ENCODE measurements at places on chromosomes 12 and 14.

GRCh38 chr14:34340025-34340625 is 121.9 kb downstream of the SPTSSA start:
- no peak for DNase-seq

GRCh38 chr12:96375841-96376604 is 24.2 kb downstream of the CDK17 start:
- no peak for DNase-seq

DNA sequence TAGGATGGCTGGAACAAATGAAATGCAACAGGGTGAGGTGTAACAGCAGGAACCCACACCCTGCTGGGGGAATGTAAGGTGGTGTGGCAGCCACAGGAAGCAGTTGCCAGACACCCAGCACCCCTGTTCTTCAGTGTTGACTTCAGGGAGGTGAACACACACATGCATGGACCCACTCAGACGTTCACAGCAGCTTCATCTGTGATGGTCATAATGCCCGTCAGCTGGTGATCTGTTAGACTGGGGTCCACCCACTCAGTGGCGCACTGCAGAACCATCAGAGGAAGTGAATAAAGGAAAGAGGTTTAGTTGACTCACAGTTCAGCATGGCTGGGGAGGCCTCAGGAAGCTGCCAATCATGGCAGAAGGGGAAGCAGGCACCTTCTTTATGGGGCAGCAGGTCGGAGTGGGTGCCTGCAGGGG is 22.7 kb upstream of the TEX22 start:
- no peak for DNase-seq

- no peak for DNase-seq
Observed at GRCh38 chr14:67228325-67228984, 12.8 kb upstream of the PALS1 start.

DNA sequence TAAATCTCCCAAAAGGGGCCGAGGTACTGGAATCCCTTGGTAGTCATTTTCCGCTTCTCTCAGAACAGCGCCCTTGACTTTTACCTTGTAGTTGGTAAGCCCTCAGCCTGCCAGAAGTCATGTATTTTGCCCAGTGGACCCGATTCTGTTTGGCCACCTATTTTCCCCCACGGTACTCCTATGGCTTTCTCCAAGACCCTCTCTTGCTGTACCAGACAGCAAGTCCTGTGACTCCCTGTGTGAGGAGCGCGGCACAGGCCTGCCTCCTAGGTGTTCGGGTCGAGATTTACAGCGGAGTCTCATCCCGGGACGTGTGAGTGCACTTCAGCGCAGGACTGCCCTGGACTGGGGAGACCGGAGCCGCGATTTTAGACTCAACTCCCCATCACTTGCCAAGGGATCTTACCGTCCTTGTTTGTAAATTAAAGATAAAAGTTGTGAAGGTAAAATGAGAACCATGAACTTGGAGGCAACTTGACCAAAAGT is 1.1 kb upstream of the MBD6 start:
- no peak for DNase-seq

DNA sequence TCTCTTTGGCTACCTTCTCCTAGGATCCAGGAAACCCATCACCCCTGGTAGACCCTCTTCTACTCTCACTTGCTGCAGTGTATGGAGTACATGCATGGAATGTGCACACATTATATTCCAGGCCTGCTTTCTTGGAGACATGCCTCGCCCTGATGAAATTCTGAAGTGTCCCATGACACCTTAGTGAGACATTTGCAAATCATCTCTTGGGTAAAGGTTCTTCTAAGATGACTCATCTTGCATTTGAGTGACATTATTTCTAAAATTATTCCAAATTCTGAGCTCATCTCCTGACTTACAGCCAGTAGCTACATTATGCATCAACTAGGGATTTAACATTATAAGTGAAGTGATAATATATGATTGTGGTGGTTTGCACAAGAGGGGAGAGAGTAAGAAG is 49.8 kb downstream of the SDR9C7 start:
- DNase-seq, result no peak

DNA sequence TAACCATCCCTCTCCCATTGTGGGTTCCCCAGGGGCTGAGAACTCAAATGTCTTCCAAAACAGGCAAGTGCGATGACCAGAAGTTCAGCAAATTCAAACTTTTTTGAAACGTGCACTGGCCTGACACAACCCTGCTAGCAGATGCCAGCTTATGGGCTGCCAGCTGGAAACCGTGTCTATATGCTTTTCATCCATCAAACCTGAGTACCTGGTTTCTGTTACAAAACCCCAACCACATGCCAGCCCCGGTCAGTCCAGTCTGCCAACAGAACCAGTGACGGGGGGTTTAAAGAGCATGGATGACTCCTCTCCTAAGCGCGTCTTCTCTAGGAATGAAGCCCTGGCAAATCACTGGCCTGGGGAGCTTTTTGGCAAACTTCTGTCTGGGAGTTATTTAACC is 189.7 kb downstream of the TTC7B start:
- no peak for DNase-seq

GRCh38 chr14:35347323-35348043 is 55.3 kb downstream of the PSMA6 start:
- DNase-seq, result no peak

- no peak for DNase-seq
Observed at GRCh38 chr12:87444039-87444438, 585.2 kb downstream of the C12orf50 start.

- DNase-seq, result no peak
Observed at GRCh38 chr14:65044596-65044959, 57.7 kb downstream of the MAX start.

- DNase-seq, result no peak
Observed at GRCh38 chr14:89493877-89494634, 77.0 kb upstream of the FOXN3 start.

GRCh38 chr14:24307575-24308341 is at the start of gene CIDEB:
TSS of gene CIDEB (minus strand) at chr14:24307977. CDS start at chr14:24307858, 119 bp downstream.
- no peak for DNase-seq

GRCh38 chr12:109182041-109182839 is 65.9 kb downstream of the ACACB start:
- DNase-seq, result no peak

DNA sequence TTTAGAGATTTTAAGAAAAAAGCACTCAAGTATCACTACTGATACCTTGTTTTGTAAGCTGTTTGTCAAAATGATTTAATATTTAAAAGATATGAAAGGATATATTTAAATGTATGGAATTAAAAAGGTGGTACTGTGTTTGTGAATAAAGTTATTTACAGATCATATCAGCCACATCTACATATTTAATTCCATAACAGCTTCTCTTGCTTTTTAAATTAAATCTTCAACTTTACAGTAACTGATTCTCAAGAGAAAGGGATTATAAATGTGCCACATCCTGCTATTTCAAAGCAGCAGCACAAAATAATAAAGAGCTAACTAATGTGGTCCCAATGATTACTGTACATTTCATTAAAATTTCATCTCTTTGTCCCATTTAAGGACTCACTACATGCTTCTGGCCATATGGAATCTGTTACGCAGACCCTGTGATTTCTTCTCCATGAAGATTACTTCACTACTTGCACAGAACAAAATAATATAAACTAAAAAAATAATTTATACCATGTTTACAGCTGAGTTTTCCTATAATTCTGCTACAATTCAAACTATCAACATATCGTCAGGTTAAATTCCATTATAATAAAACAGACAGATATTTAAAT is 117.8 kb downstream of the MED13L start:
- DNase-seq, result no peak

GRCh38 chr14:54132496-54132895 is 175.9 kb upstream of the BMP4 start:
- no peak for DNase-seq

DNA sequence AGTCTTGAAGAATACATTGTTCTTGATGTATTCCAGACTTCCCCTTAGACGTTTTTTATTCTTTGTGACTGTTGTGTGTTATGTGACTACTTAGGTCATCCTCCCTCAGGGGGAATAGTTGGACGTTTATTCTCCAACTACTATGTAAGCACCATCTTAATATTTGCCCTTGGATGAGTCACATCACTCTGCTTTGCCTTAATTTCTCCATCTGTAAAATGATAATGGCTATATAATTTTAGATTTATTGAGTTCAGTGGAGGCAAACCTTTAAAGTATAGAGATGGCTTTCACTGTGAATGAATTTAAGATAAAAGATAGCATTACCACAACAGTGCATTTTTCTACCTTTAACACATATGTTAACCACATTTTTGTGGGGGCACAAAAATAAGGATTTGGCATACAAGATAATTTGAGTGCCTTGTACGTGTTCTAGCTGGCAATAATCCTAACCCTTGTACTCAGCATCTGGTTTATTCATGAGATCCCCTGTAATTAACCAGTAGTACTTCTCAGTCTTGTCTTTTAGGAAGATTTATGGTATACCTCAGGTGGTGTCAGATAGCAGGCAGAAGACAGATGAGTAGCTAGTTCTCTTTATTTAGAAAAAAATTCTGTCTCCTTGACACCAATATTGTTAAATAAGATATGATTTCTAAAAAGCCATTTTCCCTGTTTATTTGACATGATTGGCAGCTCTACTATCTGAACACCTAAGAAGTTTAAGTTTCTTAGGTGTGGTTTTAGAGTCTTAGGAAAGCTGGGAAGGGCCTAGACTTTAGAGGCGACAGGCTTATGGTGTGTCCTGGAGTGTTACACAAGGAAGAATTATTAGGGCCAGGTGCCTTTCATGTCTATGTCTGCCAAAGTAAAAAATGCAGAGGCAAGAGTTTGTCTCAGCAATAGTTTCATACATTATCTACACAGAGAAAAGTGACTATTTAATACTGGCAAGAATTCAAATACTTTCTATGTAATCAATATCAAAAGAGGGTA is 152.3 kb downstream of the RAD51B start:
- no peak for DNase-seq

- no peak for DNase-seq
Observed at GRCh38 chr12:2963760-2964292, 4.6 kb downstream of the TEAD4 start.

DNA sequence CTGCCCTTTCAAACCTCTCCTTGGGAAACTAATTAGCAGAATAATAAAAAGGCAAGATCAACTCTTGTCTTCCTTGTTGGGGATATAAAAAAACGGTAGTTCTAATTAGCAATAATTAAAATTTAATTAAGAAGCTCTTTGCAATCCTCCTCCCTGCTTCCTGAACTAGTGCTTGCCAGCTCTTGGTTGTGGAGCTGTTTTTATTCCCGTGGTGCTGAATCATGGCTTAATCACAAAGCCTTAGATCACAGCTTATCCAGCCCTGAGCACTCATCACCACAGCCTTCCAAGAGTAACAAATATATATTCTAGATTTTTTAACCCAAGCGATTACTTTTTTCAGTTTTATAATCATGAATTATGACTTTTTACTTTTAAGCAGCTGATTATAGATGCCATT is 63.2 kb upstream of the INSM2 start:
- DNase-seq, result no peak
